ENCODE measurements at places on chromosomes 2 and 18.

- DNase-seq: no peak
These were observed 29.7 kb downstream of the PAX3 start for GRCh38 chr2:222269132-222269531.

DNA sequence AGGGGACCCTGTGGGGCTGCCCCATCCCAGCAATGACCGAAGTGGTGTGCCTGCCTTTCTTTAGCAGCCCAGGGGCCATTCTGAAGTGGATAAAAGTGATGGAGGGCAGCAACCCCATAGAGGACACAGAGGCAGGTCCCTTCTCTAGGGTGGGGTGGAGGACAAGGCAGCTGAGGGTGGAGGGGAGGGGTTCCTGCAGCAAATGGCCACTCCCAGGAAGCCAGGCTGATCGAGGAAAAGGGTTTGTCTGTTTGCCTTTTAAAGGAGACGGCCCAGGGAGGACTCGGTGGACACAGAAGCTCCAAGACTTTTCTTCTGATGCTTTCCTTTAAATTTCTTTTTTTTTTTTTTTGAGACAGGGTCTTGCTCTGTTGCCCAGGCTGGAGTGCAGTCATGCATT lies 272.8 kb downstream of the TWIST2 start:
- no peak for DNase-seq

DNA sequence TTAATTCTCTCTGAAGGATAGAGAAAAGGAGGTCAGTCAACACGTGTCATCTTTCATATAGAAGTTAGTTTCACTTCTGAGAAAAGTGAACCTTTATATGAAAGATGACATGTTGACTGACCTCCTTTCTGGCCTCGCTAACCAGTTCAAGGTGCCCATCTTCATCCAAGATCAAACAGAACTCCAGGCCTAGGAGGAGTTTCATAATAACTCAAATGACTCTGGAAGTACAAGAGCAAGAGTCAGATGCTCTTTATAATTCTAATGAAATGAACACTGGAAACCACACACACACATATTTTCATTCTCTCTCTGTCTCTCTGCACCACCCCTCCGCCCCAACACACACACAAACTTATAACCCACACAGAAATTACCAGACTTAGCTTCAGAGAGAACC lies 16.3 kb downstream of the ANKRD44 start:
- DNase-seq: no peak

- DNase-seq: no peak
These were observed 85.1 kb downstream of the LAMA1 start for GRCh38 chr18:7032537-7032936.

DNA sequence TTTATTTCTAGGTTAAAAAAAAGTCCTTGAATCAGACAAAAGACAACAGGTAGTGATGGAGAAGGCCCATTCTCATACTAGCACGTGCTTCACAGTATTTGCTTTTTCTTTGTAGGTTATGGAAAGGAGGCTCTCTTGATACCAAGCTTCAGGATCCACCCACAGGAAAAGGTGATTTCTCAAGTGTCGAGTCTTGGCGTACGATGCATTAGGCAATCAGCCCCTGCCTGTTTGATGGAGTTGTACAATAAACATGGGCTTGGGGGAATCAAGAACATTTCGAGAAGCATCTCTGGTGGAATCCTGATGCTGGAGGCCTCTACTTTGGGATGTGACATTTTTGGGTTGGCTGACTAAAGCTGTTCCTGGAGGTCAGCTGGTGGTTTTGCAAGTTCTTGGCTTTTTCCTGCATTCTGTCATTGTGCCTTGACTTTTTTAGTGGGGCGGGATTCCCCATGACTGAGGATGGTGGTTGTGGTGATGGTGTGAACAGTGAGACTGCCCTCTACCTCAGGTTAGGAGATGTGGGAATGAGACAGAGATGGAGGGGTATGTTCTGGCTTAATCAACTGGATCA lies 231.5 kb upstream of the SPRED2 start:
- no peak for DNase-seq

DNA sequence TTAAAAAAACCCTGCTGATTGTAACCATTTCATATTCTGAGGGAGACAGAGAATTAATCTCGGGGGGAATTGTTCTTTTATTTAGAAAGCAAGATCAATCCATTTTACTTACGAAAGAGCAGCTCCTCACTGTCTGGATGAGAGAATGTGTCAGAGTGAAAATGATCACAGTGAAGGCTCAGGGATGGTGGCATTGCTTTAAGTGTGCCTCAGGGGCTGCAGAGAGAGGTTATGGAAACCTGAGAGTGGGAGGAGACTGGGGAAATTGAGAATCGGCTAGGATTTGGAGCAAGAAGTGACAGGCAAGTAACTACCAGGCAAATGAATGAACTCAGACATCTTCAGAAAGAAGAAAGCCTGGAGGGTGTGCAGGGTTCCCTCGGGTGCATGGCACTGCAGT lies 34.2 kb downstream of the MRPL35 start:
- no peak for DNase-seq

DNA sequence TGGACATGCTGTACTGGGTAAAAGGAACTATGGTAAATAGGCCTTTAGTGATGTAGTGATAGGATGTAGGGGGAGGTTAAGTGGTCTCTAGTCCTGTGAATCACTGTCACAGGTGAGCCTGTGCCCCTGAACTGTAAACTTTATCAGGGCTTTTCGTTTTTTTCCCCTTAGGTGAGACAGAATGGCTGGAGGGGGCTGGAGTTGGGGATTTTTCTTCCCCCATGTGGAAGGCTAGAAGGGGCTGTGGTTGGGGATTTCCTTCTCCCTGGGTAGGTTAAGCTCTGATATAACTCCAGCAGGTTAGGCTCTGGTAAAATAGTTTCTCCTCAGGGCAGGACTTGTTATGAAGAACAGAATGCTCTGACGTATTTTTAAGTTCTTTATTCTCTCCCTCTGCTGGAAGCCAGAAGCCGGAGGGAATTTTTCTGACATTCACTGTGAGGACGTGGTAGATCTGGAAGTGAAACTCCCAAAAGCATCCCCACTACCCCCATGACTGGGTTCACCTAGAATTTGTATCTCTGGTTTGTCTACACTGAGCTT lies 28.5 kb downstream of the PIKFYVE start:
- no peak for DNase-seq

All from activated naive CD8-positive, alpha-beta T cell treated with anti-CD3 and anti-CD28 coated beads for 36 hours (primary cell).